ENCODE measurements at places on chromosomes 1 and 21.

GRCh38 chr1:156856282-156856785 lies 2.6 kb downstream of the INSRR start:
- DNase-seq, result no peak

- no peak for DNase-seq
Measured at GRCh38 chr1:50522691-50523342, 99.6 kb upstream of the DMRTA2 start.

DNA sequence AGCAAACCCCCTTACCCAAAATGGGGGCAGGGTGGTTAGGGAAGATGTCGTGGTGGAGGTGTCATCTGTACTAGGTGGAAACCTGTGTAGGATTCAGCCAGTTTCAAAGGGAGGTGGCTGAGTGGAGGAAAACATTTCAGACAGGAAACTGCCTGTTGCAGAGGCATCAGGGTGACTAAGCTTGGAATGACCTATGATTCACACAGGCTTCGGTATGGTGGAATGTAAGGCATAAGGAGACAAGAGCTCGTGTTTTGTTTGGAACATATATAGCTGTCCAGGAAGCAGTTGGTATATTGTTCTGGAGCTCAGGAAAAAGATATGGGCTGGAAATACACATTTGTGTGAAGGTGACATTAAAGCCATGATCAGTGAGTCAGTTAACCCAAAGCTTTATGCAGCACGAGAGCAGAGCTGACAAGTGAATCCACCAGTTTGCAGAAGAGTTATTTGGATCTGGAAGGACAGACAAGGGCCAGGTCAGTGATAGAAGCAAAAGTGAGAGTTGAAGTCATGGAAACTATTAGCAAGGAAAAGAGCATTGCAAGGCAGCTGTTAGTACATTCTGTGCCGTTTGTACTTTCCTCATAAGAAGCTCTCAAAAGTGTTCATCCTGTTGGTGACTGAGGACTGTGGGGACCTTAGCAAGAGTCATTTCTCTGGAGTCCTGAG lies 12.2 kb downstream of the UTP25 start:
- no peak for DNase-seq

- DNase-seq, result no peak
Measured at GRCh38 chr1:42186152-42186551, 21.6 kb upstream of the GUCA2A start.
